Mesenchymal stem cell (in vitro differentiated cells and primary cell): ENCODE measurements at places on chromosomes 11 and 22.

- no peaks in the 10 kb centered on the region for H3K36me3 ChIP-seq
- H3K27me3 ChIP-seq: no peaks in the 10 kb centered on the region
- DNase-seq: no peak
- no peak overlapping the region for H3K27ac ChIP-seq
- no peak overlapping the region for H3K4me3 ChIP-seq
- H3K4me1 ChIP-seq: peaks cover 48% of the 10 kb centered on the region
Measured at GRCh38 chr11:47395223-47396048, 13.0 kb upstream of the SLC39A13 start.

DNA sequence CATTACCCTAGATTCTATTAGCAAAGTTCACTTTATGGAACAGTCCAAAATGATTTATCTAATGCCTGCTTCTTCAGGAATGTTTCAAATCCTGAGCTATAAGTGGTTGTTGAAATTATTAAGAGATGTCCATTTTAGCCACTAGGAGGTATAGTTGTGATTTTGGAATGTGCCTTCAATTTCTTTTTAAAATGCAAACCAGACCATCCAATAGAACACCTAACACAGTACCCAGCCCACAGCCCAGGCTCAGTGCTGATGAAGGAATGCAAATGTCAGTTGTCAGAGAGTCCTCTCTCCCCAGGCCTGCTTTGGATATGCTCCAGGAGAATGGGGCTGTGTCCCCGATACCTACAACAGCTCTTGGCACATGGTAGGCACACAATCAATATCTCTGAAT lies 85.8 kb upstream of the E2F8 start:
- peaks cover 11% of the 10 kb centered on the region for H3K27me3 ChIP-seq
- peak; percentile 16 for DNase-seq
- no peaks in the 10 kb centered on the region for H3K36me3 ChIP-seq
- H3K27ac ChIP-seq: no peak overlapping the region
- no peak overlapping the region for H3K4me3 ChIP-seq

- no peak overlapping the region for H3K27ac ChIP-seq
- DNase-seq: peak; percentile 76
- no peaks in the 10 kb centered on the region for H3K27me3 ChIP-seq
- no peak overlapping the region for H3K4me3 ChIP-seq
- H3K4me1 ChIP-seq: no peaks in the 10 kb centered on the region
Measured at GRCh38 chr11:110148775-110149744, 55.9 kb downstream of the ZC3H12C start.

- H3K36me3 ChIP-seq: no peaks in the 10 kb centered on the region
- no peak overlapping the region for H3K4me3 ChIP-seq
- H3K27ac ChIP-seq: no peak overlapping the region
Measured at GRCh38 chr22:44639891-44640617, 62.0 kb upstream of the PRR5 start.

DNA sequence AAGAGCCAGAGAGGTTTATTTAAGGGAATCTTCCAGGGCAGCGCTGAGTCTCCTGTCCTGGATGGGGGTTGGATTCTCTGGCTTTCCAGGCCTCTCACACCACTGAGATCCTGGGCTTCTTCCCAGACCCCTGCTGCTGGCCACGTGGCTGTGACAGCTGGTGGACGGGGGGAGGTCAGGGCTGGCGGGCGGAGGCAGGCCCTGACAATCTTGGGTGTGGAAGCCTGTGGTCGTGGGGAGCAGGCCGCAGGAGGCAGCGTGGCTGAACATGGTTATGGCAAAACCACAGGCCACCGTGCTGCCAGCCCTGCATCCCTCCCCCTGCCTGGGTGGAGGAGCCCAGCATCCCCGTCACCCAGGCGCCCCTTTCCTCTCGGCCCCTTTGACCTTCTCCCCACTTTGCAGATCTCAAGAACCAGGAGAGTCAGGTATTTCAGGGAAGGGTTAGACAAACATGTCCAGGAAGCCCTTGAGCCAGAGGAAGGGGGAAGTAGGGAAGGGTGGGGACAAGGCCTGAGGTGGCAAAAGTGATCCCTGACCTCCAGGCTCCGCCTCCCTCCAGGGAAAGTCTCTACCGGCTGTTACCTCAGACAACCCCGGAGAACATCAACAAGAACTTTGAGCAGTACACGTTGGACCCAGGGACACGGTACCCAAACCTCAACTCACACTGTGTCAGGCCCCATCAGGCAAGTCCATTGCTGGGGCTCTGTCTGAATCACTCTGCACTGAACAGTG lies 111.8 kb downstream of the MICAL2 start:
- peaks cover 25% of the 10 kb centered on the region for H3K4me1 ChIP-seq
- H3K27me3 ChIP-seq: no peaks in the 10 kb centered on the region
- H3K36me3 ChIP-seq: peaks cover 71% of the 10 kb centered on the region
- no peak overlapping the region for H3K4me3 ChIP-seq

GRCh38 chr11:70555078-70555477 lies 156.7 kb downstream of the CTTN start:
- no peak overlapping the region for H3K27ac ChIP-seq
- H3K27me3 ChIP-seq: no peaks in the 10 kb centered on the region
- no peak for DNase-seq
- H3K4me1 ChIP-seq: peaks cover 9% of the 10 kb centered on the region
- no peak overlapping the region for H3K4me3 ChIP-seq
- H3K36me3 ChIP-seq: no peaks in the 10 kb centered on the region

DNA sequence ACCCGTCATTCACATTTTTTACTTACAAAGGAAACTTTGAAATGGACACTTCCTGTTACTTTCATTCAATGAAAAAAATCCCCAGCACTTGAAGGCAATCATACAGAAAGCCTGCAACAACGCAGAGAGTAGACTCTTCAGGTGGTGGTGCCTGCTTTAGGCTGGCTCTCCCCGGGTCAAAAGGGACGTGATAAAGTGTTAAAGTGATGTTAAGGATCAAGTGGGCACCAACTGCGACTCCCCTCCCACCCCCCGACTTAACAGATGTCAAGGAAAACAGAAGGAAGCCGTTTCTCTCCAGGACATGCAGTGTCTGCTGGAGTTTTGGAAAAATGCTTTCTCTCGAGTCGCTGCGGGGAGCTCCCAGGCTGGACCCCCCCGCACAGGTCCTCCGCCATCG lies 414 bp upstream of the PNPLA3 start:
- H3K36me3 ChIP-seq: peaks cover 9% of the 10 kb centered on the region
- DNase-seq: peak; percentile 55
- no peaks in the 10 kb centered on the region for H3K27me3 ChIP-seq

GRCh38 chr11:68589547-68590216 lies 94.7 kb upstream of the GAL start:
- no peak for DNase-seq
- no peaks in the 10 kb centered on the region for H3K27me3 ChIP-seq
- H3K36me3 ChIP-seq: peaks cover 89% of the 10 kb centered on the region

DNA sequence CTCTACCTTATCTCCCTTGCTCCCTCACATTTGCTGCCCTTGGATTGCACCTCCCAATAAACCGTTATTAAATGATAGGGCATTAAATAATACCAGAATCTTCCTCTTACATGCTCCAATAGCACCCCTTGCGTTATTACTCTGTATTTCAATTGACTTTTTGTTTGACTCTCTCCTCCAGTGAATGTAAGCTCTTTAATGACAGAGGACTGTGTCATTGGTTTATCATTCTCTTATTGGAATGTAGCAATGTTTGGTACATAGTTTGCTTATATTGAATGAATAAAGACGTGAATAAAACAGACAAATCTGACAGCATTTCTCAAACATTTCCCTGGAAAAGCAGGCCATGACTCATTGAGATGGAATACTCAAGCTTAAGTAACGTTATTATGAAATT lies 8.7 kb upstream of the MPEG1 start:
- H3K36me3 ChIP-seq: no peaks in the 10 kb centered on the region
- no peak for DNase-seq
- H3K27ac ChIP-seq: no peak overlapping the region
- H3K4me3 ChIP-seq: peak overlapping the region; percentile 19

GRCh38 chr11:77130763-77131513 lies 2.9 kb downstream of the MYO7A start:
- no peak overlapping the region for H3K4me3 ChIP-seq
- H3K36me3 ChIP-seq: no peaks in the 10 kb centered on the region
- DNase-seq: no peak
- no peak overlapping the region for H3K27ac ChIP-seq
- peaks cover 27% of the 10 kb centered on the region for H3K4me1 ChIP-seq
- no peaks in the 10 kb centered on the region for H3K27me3 ChIP-seq

- no peaks in the 10 kb centered on the region for H3K27me3 ChIP-seq
- DNase-seq: no peak
- no peak overlapping the region for H3K4me3 ChIP-seq
- no peak overlapping the region for H3K27ac ChIP-seq
Measured at GRCh38 chr11:105324156-105324555, 184.6 kb upstream of the CARD18 start.

DNA sequence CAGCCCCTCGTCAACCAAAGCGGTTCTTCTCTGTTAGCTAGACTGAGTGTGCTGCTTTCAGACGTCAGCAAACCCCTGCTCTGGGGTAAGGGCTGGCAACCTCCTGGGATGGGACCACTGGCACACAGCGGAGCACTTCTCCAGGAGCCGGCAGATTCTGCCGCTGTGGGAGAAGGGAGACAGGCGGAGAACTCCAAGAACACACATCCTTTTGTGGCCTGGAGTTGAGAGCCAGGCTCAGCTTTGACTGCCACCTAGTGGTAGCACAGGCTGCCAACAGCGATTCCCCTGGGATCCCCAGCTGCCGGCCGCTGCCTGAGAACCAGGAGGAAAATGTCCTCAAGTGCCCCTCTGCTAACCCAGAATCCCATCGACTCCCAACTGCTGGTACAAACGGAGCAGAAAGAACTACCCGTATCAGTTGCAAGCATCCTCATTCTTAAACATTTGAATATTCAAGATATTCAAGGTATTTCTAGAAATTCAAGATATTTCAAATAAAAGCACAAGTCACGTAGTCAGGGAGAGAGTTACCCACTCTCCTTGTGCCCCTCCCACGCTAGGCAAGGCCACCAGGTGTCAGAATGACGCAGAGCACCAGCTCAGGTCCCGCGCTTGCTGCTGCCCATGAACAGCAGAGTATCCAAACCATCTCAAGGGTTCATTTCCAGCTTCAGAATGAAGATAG lies 4.9 kb downstream of the LTO1 start:
- no peak overlapping the region for H3K27ac ChIP-seq
- peak; percentile 85 for DNase-seq
- H3K4me1 ChIP-seq: peaks cover 15% of the 10 kb centered on the region
- H3K36me3 ChIP-seq: peaks cover 67% of the 10 kb centered on the region
- H3K27me3 ChIP-seq: no peaks in the 10 kb centered on the region
